ENCODE measurements at places on chromosomes 6 and 20. TPM values are rescaled to one million over a fixed set of nuclear protein-coding genes. Genes with fewer than 3 reads are reported as not detected.

The GABBR1 gene
- total RNA-seq = 16.2 TPM

The IL17A gene
- total RNA-seq = not detected

The PPP1R3D gene
- 7.5 TPM for total RNA-seq

The RSPO3 gene
- 5.1 TPM for total RNA-seq

The IP6K3 gene
- total RNA-seq = not detected

The KHDC1L gene
- total RNA-seq = not detected

The NRSN1 gene
- not detected for total RNA-seq

The NAA20 gene
- total RNA-seq = 68.3 TPM

The JARID2 gene
- total RNA-seq = 9.4 TPM

The SLC44A4 gene
- 0.13 TPM for total RNA-seq

The TINAG gene
- not detected for total RNA-seq

The SLC22A23 gene
- 5.8 TPM for total RNA-seq

The CFAP61 gene
- total RNA-seq = not detected

The FERMT1 gene
- 6.5 TPM for total RNA-seq

The LPA gene
- not detected for total RNA-seq

The COL12A1 gene
- total RNA-seq = 16.1 TPM

The HRH3 gene
- not detected for total RNA-seq

The ZSCAN23 gene
- 0.65 TPM for total RNA-seq

Measured in thoracic aorta endothelial cell (primary cell).